Bladder microvascular endothelial cell (primary cell): ENCODE measurements at places on chromosomes 2 and 18. TPM values are rescaled to one million over a fixed set of nuclear protein-coding genes. Genes with fewer than 3 reads are reported as not detected.

ANKZF1 gene
- 19.3 and 23.1 TPM in 2 replicates for total RNA-seq

NETO1 gene
- not detected in 2 replicates for total RNA-seq

FIGN gene
- total RNA-seq = under 0.01 and 0.31 TPM in 2 replicates

IFIH1 gene
- 8.4 and 23.6 TPM in 2 replicates for total RNA-seq

CD28 gene
- under 0.01 TPM in 1 of 2 replicates, not detected in the other for total RNA-seq

GAREM1 gene
- total RNA-seq = 0.16 and 0.63 TPM in 2 replicates

SERPINB12 gene
- not detected in 2 replicates for total RNA-seq

VWC2L gene
- total RNA-seq = not detected in 2 replicates

HDLBP gene
- total RNA-seq = 522 and 840 TPM in 2 replicates

ARHGEF33 gene
- total RNA-seq = 0.13 and 0.16 TPM in 2 replicates

CFC1 gene
- not detected in 2 replicates for total RNA-seq

SCN7A gene
- not detected in 2 replicates for total RNA-seq

ANKRD30B gene
- not detected in 2 replicates for total RNA-seq

POTEC gene
- not detected in 2 replicates for total RNA-seq

SERPINB11 gene
- not detected in 2 replicates for total RNA-seq
